ENCODE measurements at places on chromosomes 1 and 21. TPM values are rescaled to one million over a fixed set of nuclear protein-coding genes. Genes with fewer than 3 reads are reported as not detected.

DNA sequence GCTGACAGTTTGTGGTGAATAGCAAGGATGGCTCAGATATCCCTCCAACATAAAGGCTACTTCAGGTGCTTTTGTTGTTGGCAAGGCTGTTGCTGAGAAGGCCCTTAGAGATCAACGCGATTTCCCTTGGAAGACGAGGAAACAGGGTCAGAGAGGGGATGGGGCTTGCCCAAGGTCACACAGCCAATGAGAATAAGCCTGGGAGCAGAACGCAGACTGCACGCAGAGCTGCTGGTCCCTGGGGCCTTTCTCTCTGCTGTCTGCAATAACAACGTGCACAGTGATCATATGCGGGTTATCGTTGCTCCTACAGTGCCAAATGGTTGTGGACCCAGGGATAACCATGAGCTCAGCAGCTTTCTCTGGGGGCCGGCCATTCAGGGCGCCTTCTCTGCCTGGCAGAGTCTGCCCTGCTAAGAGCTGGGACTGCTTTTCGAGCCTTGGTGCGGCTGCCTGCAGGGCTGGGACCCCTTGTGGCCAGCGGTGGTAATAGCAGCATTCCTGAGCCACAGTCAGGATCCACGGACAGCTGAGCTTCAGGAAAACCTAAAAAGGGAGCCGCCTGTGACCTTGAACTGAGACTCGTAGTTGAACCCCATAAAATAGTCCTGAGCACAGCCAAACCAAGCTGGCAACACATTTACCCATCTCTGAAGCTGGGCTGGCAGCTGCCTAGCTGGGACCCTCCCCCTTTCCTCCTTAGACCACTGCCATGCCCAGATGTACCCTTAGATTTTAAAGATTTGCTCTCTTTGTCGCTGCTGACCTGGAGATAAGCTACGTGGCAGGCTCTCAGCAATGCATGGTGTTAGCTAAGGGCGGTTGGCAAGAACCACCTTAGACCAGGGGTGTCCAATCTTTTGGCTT, 39.8 kb downstream of the HTR6 start:
- DNase-seq: peak; percentile 25

TENT5C gene
- 0.07 TPM for total RNA-seq

- no peak for DNase-seq
Observed at GRCh38 chr1:94951046-94951445, 24.1 kb upstream of the CNN3 start.

GRCh38 chr1:116853680-116854402, 55.9 kb upstream of the PTGFRN start:
- DNase-seq: peak; percentile 88

ZBTB8A gene
- total RNA-seq: 9.0 TPM

ARMH1 gene
- 4.7 TPM for total RNA-seq

- no peak for DNase-seq
Observed at GRCh38 chr1:161970633-161971032, 53.0 kb downstream of the OLFML2B start.

INKA2 gene
- 3.0 TPM for total RNA-seq

- DNase-seq: no peak
Observed at GRCh38 chr21:37642493-37642892, 273.8 kb downstream of the KCNJ6 start.

GRCh38 chr1:97581614-97582051, 339.2 kb downstream of the DPYD start:
- no peak for DNase-seq

DNA sequence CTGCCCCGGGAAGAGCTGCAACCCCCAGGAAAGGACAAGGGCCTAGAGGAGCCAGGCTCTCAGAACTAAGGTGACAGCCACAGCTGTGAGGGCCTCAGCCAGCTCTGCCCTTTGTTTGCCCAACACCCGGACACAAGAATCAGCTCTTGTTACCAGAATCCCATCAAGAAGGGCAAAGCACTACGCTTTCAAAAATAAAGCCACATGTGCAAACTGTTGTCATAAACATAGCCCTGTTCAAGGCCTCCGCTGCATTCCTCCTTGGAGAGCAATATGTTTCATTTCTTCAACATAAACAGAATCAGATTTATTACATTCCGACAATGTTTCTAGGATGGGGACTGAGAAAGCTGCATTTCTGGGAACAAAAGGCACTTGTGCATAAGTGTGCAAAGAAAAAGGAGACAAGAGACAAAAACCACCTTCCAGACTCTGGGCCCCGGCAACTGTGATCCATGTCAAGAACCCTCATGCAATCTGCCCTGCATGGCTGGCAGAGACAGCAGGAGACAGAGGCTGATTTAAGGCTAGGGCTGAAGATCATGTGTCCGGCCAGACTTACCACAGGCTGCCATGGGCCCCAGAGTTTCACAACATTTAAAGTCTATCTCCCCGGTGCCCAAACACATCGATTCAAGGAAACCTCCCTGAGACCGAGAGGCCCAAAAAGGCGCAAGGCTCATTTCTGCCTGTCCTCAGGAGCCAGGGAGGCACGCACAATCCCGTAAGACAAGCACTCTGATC, 71.0 kb downstream of the SSBP3 start:
- DNase-seq: no peak
